ENCODE measurements at places on chromosomes 4 and X. TPM values are rescaled to one million over a fixed set of nuclear protein-coding genes. Genes with fewer than 3 reads are reported as not detected.

DNA sequence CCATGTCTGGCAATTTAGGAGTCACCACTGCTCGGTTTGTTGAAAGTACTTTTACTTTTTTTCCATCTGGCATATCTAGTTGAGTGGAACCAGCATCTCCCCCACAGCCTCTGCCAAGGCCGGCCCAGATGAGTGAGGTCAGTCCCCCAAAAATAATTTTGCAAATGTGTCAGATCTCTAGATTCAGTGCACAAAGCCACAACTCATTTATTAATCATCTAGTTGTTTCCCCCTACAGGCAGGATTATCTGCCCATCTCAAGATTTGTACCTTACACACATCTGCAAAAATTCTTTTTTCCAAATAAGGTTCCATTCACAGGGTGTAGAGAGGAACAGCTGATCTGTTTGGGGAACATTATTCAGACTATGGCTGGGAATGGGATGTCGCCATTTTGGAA is 174.0 kb upstream of the MXRA5 start:
- DNase-seq: no peak
- H3K4me3 ChIP-seq: no peak overlapping the region
- no peaks in the 10 kb centered on the region for H3K36me3 ChIP-seq
- H3K4me1 ChIP-seq: no peaks in the 10 kb centered on the region
- no peak overlapping the region for H3K27ac ChIP-seq
- H3K27me3 ChIP-seq: no peaks in the 10 kb centered on the region

DNA sequence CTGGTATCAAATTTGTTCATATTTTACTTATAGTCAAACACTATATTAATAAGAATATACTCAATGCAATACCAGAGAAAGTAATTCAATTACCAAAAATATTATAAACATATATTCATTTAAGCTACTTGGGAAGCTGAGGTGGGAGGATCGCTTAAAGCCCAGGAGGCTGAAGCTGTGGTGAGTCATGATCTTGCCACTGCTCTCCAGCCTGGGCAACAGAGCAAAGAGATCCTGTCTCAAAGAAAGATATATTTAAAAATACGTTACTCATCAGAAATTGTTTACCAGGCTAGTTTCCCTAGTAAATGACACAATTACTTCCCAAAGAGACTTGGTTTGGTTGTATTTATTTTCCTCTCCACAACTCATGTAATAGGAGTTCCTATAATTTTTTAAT is 433.6 kb downstream of the GASK1B start:
- no peaks in the 10 kb centered on the region for H3K4me1 ChIP-seq
- no peak overlapping the region for H3K4me3 ChIP-seq
- no peak overlapping the region for H3K27ac ChIP-seq
- no peaks in the 10 kb centered on the region for H3K27me3 ChIP-seq
- no peaks in the 10 kb centered on the region for H3K36me3 ChIP-seq
- DNase-seq: no peak

GRCh38 chrX:110396735-110397134 is 38.1 kb downstream of the RTL9 start:
- no peaks in the 10 kb centered on the region for H3K36me3 ChIP-seq
- H3K4me3 ChIP-seq: no peak overlapping the region
- no peaks in the 10 kb centered on the region for H3K4me1 ChIP-seq
- no peak overlapping the region for H3K27ac ChIP-seq

DNA sequence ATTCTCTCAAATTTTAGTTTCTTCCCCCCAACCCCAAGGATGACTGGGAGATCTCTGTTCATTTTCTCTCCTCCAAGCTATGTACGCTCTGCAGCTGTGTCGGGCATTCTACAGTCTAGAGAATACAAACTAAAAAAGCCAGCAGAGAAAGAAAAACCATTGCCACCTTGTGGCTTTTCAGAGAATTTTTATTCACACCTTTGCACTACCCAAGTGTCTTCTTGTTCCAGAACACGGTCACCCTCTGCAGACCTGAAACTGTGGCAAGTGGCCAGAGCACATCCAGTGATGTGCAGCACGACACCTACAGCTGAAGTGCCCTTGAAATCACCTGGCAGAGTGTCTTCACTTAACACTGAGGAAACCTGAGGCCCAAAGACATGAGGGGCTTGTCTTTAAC is 68.6 kb downstream of the CHST7 start:
- no peaks in the 10 kb centered on the region for H3K27me3 ChIP-seq
- H3K4me1 ChIP-seq: no peaks in the 10 kb centered on the region
- H3K4me3 ChIP-seq: no peak overlapping the region

DNA sequence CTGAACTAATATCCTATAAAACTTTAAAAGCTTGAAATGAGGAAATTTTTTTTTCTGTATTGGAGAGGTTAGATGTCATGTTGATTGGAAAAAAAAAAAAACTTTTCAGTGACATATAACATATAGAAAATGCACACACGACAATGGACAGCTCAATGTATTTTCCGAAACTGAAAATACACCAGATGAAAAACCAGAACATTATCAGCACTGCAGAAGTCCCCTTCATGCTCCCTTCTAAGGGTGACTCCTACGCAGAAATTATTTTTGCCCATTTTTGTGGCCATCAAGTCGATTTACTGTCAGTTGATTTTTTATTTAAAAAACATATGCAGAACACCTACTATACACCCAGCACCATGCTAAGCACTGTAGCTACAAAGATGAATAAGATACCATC is 148.3 kb downstream of the APBB2 start:
- H3K4me3 ChIP-seq: no peak overlapping the region
- no peaks in the 10 kb centered on the region for H3K4me1 ChIP-seq
- H3K27ac ChIP-seq: no peak overlapping the region
- no peaks in the 10 kb centered on the region for H3K36me3 ChIP-seq
- no peaks in the 10 kb centered on the region for H3K27me3 ChIP-seq

Gene SOX3
- not detected for total RNA-seq

GRCh38 chr4:87032884-87033533 is 98.2 kb downstream of the AFF1 start:
- H3K4me1 ChIP-seq: peaks cover 9% of the 10 kb centered on the region
- H3K4me3 ChIP-seq: no peak overlapping the region
- no peak overlapping the region for H3K27ac ChIP-seq
- H3K27me3 ChIP-seq: no peaks in the 10 kb centered on the region
- no peaks in the 10 kb centered on the region for H3K36me3 ChIP-seq
- DNase-seq: no peak

Gene ENPP6
- total RNA-seq: not detected

DNA sequence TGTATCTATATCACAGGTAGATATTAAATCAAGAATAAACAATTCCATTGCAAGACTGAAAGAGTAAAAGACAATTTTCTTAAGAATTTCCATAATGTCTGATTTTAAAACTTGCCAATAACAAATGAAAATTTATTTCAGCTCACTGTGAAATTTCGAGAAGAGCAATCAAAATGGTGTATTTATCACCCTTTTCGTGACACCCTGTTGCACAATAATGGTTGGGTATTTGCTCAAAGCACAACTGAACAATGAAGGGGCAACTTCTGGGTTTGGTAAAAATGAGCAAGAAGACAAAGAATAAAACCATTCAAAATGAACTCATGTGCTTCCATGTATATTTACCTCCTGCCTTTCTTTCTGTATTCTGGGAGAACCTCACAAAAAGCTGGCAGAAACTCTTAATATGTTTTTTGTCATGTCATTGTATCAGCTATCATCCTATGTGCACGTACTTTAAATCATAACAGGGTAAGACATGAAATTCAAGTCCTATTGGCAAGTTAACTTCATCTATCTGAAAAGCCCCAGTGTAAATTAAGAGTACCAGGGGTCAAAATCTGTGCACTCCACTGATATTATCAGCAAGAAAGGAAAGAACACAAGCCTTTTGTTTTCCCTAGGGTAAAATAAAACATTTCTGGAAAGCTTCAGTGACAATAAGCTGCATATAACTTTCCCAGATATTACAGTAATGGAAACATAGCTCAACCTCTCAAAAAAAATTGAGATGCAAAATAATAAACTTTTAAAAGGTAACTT is 126.9 kb upstream of the CBR4 start:
- H3K27ac ChIP-seq: no peak overlapping the region
- no peaks in the 10 kb centered on the region for H3K27me3 ChIP-seq
- H3K4me3 ChIP-seq: no peak overlapping the region

DNA sequence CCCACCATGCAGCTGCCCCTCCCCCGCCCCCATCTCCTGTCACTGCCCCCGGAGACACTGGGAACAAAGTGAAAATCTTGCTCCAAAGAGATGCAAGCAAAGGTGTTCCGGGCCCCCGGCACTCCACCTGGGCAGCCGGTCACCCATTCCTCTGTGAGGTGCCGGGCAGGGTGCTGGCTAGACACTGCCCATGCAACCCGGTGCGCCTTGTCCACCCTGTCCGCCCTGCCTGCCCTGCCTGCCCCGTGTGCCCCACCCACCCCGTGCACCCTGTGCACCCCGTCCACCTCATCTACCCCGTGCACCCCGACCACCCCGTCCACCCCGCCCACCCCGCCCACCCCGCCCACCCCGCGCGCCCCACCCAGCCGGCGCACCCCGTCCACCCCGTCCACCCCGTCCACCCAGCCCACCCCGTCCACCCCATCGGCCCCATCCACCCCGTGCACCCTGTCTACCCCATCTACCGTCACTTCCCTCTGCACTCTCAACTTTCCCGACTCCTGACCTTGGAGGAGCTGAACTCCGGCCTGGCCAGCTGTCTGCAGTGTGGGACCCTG is 31.9 kb upstream of the FGFR3 start:
- no peak overlapping the region for H3K4me3 ChIP-seq
- DNase-seq: no peak
- H3K4me1 ChIP-seq: no peaks in the 10 kb centered on the region
- H3K36me3 ChIP-seq: no peaks in the 10 kb centered on the region

GRCh38 chr4:1233641-1234308 is 15.2 kb downstream of the CTBP1 start:
- no peak overlapping the region for H3K27ac ChIP-seq
- H3K4me3 ChIP-seq: no peak overlapping the region
- no peaks in the 10 kb centered on the region for H3K27me3 ChIP-seq
- H3K36me3 ChIP-seq: peaks cover 28% of the 10 kb centered on the region

- H3K27me3 ChIP-seq: no peaks in the 10 kb centered on the region
- no peak overlapping the region for H3K27ac ChIP-seq
- H3K36me3 ChIP-seq: no peaks in the 10 kb centered on the region
These were observed 180.4 kb downstream of the SPATA18 start for GRCh38 chr4:52231526-52231925.

GRCh38 chr4:134628066-134628465 is 426.5 kb upstream of the PABPC4L start:
- H3K27ac ChIP-seq: no peak overlapping the region
- H3K4me3 ChIP-seq: no peak overlapping the region
- no peaks in the 10 kb centered on the region for H3K27me3 ChIP-seq

Gene MAGEA1
- not detected for total RNA-seq

- no peaks in the 10 kb centered on the region for H3K4me1 ChIP-seq
- H3K27me3 ChIP-seq: no peaks in the 10 kb centered on the region
- H3K27ac ChIP-seq: no peak overlapping the region
- no peaks in the 10 kb centered on the region for H3K36me3 ChIP-seq
- DNase-seq: no peak
- no peak overlapping the region for H3K4me3 ChIP-seq
These were observed 1234.2 kb downstream of the FAM133A start for GRCh38 chrX:94908171-94908570.

DNA sequence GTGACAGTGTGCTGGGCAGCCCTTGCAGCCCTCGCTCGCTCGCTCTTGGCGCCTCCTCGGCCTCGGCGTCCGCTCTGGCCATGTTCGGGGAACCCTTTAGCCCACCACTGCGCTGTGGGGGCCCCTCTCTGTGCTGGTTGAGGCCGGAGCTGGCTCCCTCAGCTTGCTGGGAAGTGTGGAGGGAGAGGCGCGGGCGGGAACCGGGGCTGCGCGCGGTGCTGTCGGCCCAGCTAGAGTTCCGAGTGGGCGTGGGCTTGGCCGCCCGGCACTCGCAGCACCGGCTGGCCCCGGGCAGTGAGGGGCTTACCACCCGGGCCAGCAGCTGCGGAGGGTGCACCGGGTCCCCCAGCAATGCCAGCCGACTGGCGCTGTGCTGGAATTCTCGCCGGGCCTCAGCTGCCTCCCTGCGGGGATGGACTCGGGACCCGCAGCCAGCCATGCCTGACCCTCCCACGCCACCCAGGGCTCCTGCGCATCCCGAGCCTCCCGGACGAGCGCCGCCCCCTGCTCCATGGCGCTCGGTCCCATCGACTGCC is 770.1 kb upstream of the GALNTL6 start:
- H3K36me3 ChIP-seq: no peaks in the 10 kb centered on the region
- H3K4me1 ChIP-seq: no peaks in the 10 kb centered on the region
- DNase-seq: no peak
- H3K27ac ChIP-seq: no peak overlapping the region
- no peaks in the 10 kb centered on the region for H3K27me3 ChIP-seq

GRCh38 chr4:139797287-139797686 is 131.7 kb downstream of the MGST2 start:
- H3K4me1 ChIP-seq: no peaks in the 10 kb centered on the region
- no peak overlapping the region for H3K4me3 ChIP-seq
- no peak for DNase-seq
- no peaks in the 10 kb centered on the region for H3K27me3 ChIP-seq
- no peak overlapping the region for H3K27ac ChIP-seq

DNA sequence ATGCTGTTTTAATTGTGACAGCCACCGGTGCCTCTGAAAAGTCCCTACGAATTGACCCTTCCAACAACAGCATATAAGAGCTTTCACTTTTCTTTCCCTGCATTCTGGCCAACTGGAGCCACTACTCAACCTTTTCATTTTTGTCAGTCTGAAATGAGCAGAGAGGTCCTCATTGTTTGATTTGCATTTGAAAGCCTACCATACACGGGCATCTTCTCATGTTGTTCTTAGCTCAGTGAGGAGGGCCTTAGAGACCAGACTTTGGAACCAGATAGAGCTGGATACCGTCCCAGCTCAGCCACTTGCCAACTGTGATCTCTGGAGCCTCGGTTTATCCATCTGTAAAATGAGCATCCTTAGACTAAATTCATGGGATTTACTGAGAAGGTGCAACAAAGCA is 16.9 kb upstream of the TMSB4X start:
- H3K27ac ChIP-seq: peak overlapping the region; percentile 94
- peaks cover 77% of the 10 kb centered on the region for H3K4me1 ChIP-seq
- DNase-seq: no peak

GRCh38 chr4:141121101-141121500 is 12.2 kb downstream of the RNF150 start:
- H3K27me3 ChIP-seq: no peaks in the 10 kb centered on the region
- no peak overlapping the region for H3K4me3 ChIP-seq
- H3K4me1 ChIP-seq: no peaks in the 10 kb centered on the region
- H3K27ac ChIP-seq: no peak overlapping the region

Gene SUPT20HL1
- not detected for total RNA-seq

GRCh38 chr4:129377131-129377845 is 281.3 kb downstream of the C4orf33 start:
- H3K27ac ChIP-seq: no peak overlapping the region
- H3K36me3 ChIP-seq: no peaks in the 10 kb centered on the region
- no peak overlapping the region for H3K4me3 ChIP-seq
- H3K27me3 ChIP-seq: peaks cover 10% of the 10 kb centered on the region

DNA sequence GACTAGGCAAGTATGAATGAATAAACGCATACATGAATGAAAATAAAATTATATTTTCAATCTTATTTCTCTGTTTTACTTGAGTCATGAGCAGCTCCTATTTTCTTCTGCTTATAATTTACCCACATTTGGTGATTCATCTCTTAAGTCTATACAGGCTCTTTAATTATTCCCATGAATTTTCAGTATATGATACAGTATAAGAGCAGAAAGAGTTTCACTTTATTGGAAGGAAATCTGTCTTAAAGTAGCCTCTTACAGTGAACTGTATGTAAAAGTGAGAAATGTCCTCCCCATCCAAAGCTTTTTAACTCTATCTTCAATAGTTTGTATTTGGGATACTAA is 50.8 kb downstream of the TMEM165 start:
- H3K36me3 ChIP-seq: no peaks in the 10 kb centered on the region
- H3K27me3 ChIP-seq: no peaks in the 10 kb centered on the region
- H3K4me1 ChIP-seq: peaks cover 3% of the 10 kb centered on the region
- no peak overlapping the region for H3K27ac ChIP-seq
- H3K4me3 ChIP-seq: no peak overlapping the region
- DNase-seq: no peak

All from T-cell (primary cell).